ENCODE measurements at places on chromosomes 11 and 22.
A peak's percentile ranks its signal among the peaks of the same experiment; 100 is the strongest.

- no peaks in the 10 kb centered on the region for H3K36me3 ChIP-seq
- H3K27ac ChIP-seq = no peak overlapping the region
- no peak overlapping the region for H3K4me3 ChIP-seq
- DNase-seq = no peak
These were observed 21.5 kb upstream of the TXNRD2 start for GRCh38 chr22:19962909-19963806.

- no peak for DNase-seq
- H3K4me3 ChIP-seq = peak overlapping the region; percentile 75
- peaks cover 71% of the 10 kb centered on the region for H3K4me1 ChIP-seq
- no peaks in the 10 kb centered on the region for H3K27me3 ChIP-seq
- H3K27ac ChIP-seq = peak overlapping the region; percentile 98
These were observed 72.5 kb upstream of the ZBED5 start for GRCh38 chr11:10930224-10930971.

DNA sequence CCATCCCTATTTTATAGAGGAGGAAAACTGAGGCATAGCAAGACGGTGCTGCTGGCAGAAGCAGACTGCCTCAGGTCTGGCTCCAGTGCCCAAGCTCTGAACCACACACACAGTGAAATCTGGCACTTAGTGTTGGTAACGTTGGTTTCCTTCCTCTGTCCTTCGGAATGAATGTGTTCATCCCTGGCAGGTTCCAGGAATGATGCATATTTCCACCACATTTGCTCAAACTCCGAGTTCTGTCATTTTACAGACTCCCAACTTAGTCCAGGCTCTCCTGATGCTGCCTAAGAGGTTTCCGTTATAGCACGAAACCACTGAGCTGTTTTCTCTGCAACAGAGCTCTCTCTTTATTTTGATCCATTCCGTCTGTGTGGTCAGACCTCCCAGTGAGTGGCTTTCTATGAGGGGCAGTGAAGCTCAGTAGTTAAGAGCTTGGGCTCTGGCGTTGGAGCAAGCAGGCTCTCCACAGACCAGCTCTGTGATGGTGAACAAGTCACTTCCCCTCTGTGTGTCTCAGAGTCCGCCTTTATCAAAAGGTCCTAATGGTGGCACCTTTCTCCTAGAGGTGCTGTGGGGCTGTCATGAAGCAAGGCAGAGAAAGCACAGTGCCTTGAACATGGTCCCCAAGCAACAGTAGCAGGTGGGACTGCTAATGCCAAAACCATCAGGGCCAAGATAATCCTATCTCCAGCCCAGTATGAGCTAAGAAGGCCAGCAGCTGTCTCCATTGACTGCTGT lies 200.3 kb downstream of the MYO18B start:
- no peaks in the 10 kb centered on the region for H3K4me1 ChIP-seq
- no peak for DNase-seq
- no peaks in the 10 kb centered on the region for H3K36me3 ChIP-seq
- no peak overlapping the region for H3K4me3 ChIP-seq

DNA sequence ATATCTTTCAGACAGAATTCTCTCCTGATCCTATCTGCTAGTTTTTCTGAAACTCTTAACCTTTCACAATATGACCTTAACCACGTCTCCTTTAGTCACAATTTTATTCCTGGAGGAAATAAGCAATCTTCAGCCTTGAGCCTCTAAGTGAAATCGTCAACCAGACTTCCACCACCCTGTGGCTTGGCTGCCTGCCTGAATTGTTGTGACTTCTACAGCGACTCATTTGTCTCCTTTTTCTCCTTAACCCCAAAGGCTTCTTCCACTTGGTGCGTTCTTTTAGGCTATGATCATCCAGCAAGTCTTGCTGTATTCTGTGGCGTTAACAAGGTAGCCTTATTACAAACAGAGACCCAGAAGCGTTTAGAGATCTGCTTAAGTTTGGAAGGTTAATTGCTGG lies 535.1 kb upstream of the ARHGAP42 start:
- DNase-seq = no peak
- no peaks in the 10 kb centered on the region for H3K36me3 ChIP-seq
- H3K27ac ChIP-seq = no peak overlapping the region
- no peak overlapping the region for H3K4me3 ChIP-seq
- H3K4me1 ChIP-seq = no peaks in the 10 kb centered on the region

DNA sequence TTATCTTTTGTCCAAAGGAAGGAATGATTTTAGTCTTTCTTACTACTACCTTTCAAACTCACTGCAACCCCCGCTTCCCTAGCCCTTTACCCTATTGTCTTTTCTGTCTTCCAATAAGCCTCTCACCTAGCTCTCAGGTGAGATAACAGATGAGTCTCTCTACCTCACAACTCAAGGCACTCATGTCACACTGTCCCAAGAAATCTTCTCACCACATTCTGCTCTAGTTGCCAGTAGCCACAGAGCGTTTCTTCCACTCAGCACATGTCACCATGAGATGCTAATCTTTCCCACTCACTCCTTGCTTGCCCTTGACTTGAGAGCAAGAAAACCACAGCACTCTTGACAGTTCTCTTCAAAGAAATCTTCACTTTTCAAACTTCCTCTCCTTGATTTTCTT lies 32.7 kb upstream of the TMEM41B start:
- no peak overlapping the region for H3K4me3 ChIP-seq
- no peaks in the 10 kb centered on the region for H3K36me3 ChIP-seq
- no peaks in the 10 kb centered on the region for H3K27me3 ChIP-seq
- no peak overlapping the region for H3K27ac ChIP-seq
